ENCODE measurements at places on chromosomes 7 and 10.

DNA sequence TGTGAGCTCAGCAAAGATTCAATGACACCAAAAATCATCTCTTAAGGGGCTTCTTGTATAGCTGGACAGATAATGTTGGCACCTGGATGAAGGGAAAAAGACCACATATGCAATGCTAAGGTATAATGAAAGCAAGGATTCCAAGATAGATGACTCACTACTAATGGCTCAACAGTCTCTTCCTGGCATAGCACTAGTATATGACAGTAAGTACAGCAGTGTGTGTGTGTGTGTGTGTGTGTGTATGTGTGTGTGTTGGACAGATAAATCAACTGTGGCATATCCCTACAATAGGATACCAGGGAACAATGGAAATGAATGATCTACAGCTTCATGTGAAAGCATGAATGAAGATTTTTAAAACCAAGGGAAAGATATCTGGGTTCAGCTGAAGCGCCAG, 257.1 kb downstream of the SFMBT2 start:
- DNase-seq, result no peak

DNA sequence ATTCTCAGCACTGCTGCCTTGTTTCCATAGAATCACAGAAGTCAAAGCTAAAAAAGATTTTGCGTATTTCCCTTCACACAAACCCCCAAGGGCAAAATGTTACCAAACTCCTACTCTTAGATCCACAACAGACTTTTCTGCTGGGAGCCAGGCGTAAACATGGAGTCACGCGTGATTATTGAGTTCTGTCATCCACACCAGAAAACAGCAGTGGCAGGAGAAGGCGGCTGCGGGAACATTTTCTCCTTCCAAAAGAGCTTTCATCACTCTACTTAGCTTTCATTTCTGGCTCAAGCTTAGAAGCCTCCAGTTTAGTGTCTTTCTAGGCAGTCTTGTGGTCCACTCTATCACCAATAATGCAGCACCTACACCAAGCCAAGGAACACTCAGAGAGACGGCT, 712.9 kb upstream of the NRP1 start:
- DNase-seq, result no peak

- no peak for DNase-seq
These were observed 7.9 kb upstream of the EMX2 start for GRCh38 chr10:117534321-117535297.

DNA sequence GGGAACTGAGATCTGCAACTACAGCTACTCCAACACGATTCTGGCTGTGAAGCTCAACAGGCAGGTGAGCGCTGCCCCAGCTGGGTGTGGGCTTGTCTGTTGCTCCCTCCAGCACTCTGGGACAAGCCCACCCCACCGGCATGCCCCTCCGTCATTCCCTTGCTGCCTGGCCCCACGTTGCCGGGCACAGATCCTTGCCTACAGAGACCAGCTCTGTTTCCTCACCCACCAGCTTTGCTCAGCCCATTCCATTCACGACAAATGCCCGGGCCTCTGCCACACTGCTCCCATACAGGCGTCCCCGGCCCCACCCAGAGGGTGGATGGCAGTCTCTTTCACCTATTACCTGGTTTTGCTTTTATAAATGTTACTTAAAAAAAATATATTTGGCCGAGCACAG, 24.6 kb downstream of the WIPI2 start:
- DNase-seq, result no peak

DNA sequence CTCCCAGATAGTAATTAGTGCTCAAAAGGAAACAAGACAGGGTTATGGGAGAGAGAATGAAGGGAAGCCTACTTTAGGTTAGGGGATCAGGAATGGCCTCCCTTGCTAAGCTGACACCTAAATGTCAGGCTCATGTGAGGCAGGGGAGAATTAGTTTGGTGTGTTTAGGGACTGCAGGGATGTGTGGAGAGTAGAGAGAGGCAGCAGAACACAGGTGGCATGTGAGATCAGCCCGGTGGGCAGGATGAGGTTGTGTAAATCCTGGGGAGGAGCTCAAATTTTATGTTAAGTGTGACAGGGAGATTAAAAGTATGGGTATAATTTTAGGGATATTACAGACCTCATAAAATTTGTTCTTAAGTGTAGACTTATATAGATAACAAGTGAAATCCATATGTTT, 56.2 kb upstream of the ZNF438 start:
- DNase-seq, result no peak

- no peak for DNase-seq
These were observed 88.7 kb upstream of the MYL10 start for GRCh38 chr7:101717628-101718357.

- DNase-seq, result no peak
These were observed 9.3 kb upstream of the TET1 start for GRCh38 chr10:68550747-68551411.

- DNase-seq, result no peak
These were observed 52.4 kb upstream of the TNS3 start for GRCh38 chr7:47634273-47634672.

DNA sequence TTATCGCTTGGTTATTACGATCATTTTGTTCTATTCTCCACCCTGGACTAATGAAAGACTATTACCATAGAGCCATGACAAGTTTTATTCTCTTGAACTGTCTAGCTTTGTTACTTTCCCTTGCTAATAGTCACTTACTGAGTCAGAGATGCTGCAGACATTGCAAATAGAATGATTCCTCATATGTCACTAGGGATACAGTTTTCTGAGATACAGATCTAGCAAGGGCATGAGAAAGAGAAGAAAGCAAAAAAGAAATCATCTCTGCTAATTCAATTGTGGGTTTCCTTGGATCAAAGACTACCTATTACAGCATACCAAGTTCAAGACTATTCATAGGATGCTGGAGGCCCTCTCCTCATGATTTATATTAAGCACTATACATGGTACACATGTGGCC, 204.3 kb downstream of the MBL2 start:
- DNase-seq, result no peak

GRCh38 chr7:33040803-33041516, 21.6 kb downstream of the NT5C3A start:
- DNase-seq, result no peak

DNA sequence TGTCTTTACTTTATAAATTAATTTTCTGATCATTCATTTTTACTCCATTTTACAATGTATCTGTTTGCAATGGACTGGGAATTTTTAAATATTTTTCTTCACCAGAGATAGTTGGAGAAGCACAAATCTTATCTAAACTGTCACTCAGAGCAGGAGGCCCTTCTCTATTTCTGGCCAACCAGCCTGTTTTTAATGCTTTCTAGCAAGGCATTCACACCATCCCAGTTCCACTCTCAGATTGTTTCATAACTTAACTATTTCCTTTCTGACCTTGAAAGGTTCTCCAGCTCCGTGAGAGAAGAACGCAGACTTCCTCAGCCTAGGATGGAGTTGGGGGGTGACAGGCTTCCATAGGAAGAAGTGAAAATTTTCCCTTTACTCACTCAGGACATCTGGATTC, 155.8 kb downstream of the SKIDA1 start:
- no peak for DNase-seq

- peak; percentile 78 for DNase-seq
These were observed 47.4 kb downstream of the DENND11 start for GRCh38 chr7:141654551-141654950.

DNA sequence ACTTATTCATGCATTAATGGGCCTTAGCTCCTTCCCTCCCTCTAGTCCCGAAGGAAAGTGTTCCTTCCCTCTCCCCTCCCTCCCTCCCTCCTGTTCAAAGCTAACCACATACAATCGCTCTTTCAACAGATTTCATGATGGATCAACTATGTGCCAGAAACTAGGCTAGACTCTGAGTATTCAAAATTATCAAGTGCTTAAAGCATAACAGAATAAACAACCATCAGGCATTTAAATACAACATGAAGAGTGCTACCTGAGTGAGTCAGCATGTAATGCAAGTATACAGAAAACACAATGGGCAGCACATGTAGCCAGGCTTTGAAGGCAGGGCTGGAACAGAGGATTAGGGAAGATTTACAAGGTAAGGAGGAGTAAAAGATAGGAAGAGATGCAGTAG, 11.3 kb downstream of the CHCHD3 start:
- no peak for DNase-seq

DNA sequence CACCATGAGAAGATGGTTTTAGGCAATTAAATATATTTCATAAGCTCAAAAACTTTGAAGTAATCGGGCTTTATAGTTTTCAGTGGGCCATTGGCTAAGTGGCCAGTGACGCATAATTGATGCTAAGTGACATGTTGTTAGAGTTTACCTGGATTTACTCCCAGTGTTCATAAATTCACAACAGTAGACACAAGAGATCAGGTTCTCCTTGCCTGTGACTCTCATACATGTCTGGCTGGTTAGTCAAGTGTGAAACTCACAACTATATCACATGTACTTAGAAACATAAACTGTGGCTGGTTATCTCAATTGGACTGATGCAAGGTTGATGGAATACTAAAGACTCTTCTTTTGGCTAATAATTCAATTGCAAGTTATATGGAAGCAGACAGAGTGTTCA, 26.2 kb downstream of the ASB15 start:
- no peak for DNase-seq

DNA sequence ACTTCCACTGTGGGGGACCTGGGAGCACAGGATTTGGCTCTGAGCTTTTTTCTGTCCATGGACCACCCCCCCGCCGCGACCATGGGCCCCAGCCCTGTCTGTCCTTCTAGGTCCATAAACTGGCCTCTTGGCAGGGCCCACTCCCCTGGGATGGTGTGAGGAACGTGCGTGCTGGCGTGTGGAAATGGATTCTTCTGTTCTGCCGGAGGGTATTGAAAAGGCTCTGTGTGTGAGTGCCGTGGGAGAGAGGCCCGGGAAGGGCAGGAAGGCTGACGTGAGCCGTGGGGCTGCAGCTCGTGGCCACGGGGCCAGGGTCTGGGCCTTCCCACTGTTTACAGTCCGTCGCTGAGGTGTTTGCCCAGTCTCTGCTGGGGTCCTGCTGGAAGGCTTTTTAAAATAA, 123.7 kb downstream of the GRK5 start:
- no peak for DNase-seq

DNA sequence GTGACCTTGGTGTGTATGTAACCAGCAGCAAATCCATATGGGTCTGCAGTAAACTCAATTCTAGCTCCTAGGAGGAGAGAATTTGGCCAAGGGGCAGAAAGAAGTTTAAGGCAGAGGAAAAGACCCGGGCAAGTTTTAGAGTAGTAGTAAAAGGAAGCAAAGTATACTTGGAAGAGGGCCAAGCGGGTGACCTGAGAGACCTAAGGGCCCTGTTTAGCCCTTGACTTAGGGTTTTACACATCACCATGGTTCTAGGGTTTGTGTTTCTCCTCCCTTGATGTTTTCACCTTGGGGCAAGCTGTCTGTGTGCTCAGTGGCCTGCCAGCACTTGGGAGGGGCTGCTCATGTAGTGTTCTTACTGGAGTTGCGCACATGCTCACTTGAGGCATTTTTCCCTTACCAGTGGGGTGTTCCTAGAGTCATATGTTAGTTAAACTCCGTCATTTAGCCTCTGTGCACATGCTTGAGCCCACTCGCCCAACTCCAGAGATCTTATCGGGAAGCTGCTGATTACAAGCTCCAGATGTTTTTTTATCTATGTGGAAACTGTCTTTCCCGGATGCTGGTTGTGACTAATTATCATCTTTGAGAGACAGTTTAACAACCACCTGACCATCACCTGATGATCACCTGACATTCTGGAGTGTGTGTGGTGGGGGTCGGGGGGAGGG, 137.6 kb upstream of the PRSS1 start:
- DNase-seq, result no peak

Measured in NCI-H1417 treated with DMSO at 0.1 percent for 48 hours (cell line).